H7 (cell line): ENCODE measurements at places on chromosomes 2 and 18. TPM values are rescaled to one million over a fixed set of nuclear protein-coding genes. Genes with fewer than 3 reads are reported as not detected.
A peak's percentile ranks its signal among the peaks of the same experiment; 100 is the strongest.

CCDC74A gene
- total RNA-seq = 12.5 and 20.7 TPM in 2 replicates

SKA1 gene
- 29.2 and 33.9 TPM in 2 replicates for total RNA-seq

ARMC9 gene
- total RNA-seq = 25.0 and 33.6 TPM in 2 replicates

TRIB2 gene
- total RNA-seq = 70.4 and 77.3 TPM in 2 replicates

- no peak for DNase-seq
These were observed 1.8 kb upstream of the IAH1 start for GRCh38 chr2:9472511-9472910.

GRCh38 chr2:236969767-236970655 is 115.7 kb upstream of the COPS8 start:
- no peak for DNase-seq

GRCh38 chr18:27585602-27586173 is 400.6 kb upstream of the CHST9 start:
- no peak for DNase-seq

GRCh38 chr2:631741-632140 is 45.5 kb downstream of the TMEM18 start:
- DNase-seq = no peak

- DNase-seq = no peak
These were observed 133.9 kb downstream of the GFPT1 start for GRCh38 chr2:69253112-69253511.

DNA sequence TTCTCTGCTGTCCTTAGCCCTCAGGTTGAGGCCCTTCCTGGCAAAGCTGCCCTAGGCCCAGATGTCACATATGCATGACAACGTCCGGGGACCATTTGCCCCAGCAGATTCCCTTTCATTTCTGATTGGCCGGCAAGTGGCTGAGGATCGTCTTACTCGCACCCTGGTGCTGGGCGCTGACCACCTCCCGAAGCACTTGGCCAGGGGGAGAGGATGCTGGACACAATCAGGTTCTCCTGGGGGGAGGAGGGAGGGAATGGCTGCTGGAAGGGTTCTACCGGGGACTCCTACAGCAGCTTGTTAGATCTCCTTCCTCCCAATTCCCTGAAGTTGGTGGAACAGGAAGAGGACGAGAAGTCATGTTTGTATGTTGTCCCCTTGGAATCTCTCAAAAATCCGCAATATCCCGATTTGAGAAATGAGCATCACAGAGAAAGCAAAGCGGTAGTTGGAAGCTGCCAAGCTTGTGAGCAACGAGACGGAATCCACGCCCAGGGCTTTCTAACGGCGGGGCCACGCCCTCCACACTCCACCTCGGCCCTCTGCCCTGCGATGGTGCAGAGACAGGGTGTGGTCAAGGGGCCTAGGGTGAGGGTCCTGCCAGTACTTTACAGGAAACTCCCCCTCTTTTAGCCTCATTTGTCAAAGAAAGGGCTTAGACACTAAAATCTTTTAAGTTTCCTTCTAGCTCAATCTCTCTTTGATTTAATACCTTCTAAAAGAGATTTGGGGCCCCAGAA is 61.8 kb upstream of the YWHAQ start:
- peak; percentile 67 for DNase-seq
